ENCODE measurements at places on chromosomes 7 and 10.

DNA sequence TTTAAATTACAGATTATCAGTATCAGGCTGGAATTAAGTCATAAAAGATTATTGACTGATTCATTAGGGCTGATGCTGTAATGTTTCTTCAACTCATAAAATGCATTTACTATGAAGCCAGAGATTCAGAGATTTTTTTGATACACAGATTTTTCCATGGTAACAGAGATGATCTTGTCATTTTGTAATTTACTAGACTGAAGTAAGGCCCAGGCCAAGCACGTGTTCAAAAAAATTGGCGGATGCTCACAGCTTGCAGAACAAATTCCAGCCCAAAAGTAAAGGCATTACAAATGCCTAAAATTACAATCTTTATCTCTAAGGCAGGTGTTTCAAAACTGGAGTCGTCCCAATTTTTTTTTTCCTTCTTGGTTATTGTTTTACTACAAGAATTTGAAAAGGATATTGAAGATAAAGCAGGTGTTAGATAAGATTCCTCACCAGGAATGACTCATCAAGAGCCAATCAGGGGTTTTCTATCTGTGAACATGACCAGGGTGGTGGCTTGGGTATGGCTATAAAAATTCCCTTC is 78.4 kb upstream of the MEOX2 start:
- no peak for DNase-seq

GRCh38 chr7:26370011-26370410 is 78.3 kb downstream of the SNX10 start:
- peak; percentile 47 for DNase-seq

- DNase-seq = no peak
Observed at GRCh38 chr10:104150139-104150538, 28.2 kb downstream of the SFR1 start.

- DNase-seq = no peak
Observed at GRCh38 chr7:64830926-64831325, 36.7 kb downstream of the ZNF138 start.

DNA sequence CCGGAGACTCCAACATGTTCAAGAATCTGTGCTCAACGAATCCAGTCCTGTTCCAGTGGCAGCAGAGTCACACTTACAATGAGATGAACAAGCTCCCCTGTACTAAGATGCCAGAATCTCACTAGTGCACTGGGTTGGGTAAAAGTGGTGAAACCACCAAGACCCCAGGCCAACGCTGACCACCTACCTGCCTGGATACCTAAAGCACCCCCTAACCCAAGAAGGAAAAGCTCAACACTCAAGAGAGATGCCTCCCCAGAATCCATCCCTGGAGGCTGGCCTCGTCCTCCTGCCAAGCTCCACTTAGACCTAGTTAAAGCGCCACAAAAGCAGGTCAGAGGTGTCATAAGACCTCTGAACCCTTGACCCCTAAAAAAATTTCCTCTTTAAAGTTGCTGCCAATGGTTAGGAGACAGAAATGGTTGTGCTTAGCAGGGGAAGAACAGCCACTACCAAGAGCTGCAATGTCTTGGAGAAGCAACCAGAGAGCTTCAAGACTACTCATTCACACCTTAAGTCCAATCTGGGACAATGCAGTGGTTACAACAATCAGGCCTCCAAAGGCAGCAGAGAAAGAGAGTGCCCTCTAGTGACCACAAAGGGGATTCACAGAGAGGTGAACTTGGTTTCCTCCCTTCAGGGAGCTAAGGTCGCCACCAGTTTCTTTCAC is 94.6 kb upstream of the MACROH2A2 start:
- peak; percentile 51 for DNase-seq

DNA sequence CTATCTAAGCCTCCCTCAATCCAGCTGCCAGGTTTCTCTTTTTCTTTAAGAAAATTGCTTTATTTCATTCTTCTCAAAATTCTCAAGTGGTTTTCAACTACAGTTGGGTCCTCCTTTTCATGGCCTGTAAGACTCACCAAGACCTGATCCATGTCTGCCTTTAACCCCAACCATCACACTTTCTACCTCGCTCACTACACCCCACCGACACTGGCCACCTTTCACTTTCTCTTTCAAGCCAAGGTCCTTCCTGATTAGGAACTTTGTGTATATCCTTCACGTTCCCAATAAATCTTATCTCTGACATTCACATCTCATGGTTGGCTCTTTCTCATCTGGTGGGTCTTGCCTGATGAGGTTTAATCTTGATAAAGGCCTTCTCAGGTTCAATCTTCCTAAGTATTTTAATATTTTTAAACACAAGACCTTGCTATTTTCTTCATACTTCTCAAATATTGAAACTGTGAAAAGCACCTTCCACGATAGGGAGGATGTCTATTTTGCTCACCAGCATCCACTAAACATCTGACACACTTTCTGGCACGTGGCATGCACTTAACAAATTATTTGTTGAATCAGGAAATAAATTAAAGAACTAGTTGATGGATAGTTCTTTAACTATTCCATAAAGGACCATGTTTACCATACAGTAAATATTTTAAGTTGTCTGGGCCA is 624.8 kb downstream of the GRID1 start:
- DNase-seq = no peak

- DNase-seq = no peak
Observed at GRCh38 chr10:59283456-59284091, 78.8 kb downstream of the FAM13C start.

- no peak for DNase-seq
Observed at GRCh38 chr7:137891016-137891655, 44.4 kb upstream of the DGKI start.

DNA sequence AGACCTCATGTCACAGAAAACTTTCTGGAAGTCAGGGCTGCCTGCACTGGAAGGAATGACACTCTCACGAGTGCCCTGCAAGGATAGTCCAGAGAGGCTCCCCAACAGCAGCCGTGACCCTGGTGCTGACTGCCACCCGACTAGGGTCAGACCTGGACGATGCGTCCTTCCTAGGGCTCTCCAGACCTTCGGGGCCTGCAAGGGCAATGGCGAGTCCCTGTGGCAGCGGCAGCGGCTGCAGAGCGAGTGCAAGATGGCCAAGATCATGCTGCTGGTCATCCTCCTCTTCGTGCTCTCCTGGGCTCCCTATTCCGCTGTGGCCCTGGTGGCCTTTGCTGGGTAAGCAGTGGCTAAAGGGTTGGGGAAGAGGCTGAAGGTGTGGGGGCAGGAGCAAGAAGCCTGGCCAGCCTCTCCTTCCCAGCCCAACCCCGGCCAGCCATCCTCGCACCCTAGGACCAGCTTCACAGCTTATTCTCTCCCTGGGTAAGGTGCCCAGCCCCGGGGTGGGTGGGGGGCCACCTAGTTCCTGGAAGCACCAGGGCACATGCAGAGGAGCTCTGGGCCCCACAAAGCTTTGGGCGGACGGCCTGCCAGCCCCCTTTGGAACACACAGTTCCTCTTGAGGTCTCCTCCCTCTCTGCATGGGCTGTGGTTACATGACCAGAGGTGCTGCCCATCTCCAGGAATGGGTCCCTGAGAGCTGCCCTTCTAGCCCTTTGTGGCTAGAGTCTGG is 5.5 kb downstream of the OPN4 start:
- no peak for DNase-seq

GRCh38 chr7:70392256-70392876 is 739.6 kb upstream of the GALNT17 start:
- no peak for DNase-seq

DNA sequence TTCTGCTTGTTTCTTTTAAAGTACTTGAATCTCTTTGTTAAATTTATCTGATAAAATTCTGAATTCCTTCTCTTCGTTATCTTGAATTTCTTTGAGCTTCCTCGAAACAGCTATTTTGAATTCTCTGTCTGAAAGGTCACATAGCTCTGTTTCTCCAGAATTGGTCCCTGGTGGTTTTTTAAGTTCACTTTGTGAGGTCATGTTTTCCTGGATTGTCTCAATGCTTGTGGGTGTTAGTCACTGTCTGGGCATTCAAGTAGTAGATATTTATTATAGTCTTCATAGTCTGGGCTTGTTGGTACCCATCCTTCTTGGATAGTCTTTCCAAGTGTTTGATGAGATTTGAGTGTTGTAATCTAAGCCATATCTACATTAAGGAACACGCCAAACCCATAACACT is 1060.6 kb downstream of the LRMDA start:
- no peak for DNase-seq

- no peak for DNase-seq
Observed at GRCh38 chr7:139455789-139456188, 27.7 kb downstream of the KLRG2 start.

GRCh38 chr7:98458090-98458875 is 57.4 kb upstream of the BAIAP2L1 start:
- DNase-seq = no peak

GRCh38 chr7:483656-484355 is 35.8 kb downstream of the PDGFA start:
- no peak for DNase-seq

- DNase-seq = peak; percentile 25
Observed at GRCh38 chr7:65840446-65840845, 32.4 kb upstream of the VKORC1L1 start.

GRCh38 chr10:6154566-6154965 is 48.2 kb upstream of the PFKFB3 start:
- no peak for DNase-seq

DNA sequence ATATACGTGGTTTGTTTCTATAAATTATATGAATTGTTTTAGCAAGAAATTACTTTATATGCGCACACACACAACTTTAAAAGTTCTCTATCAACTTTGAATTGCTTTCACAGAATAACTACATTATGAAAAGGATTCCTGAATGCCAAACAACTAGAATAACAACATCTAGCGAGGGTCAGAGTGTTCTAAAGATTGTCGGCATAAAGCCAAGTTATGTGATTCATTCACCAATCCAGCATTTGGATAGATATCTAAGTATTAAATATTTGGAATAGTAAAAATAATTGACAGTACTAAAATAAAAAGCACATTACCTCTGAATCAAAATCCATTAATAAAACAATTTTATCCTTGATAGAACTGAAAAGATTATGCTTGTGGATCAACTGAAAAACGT is 125.3 kb upstream of the AMPH start:
- no peak for DNase-seq

GRCh38 chr10:71393841-71394475 is 2.8 kb upstream of the CDH23 start:
- DNase-seq = no peak

- DNase-seq = no peak
Observed at GRCh38 chr7:130461272-130461671, 20.5 kb upstream of the CEP41 start.

DNA sequence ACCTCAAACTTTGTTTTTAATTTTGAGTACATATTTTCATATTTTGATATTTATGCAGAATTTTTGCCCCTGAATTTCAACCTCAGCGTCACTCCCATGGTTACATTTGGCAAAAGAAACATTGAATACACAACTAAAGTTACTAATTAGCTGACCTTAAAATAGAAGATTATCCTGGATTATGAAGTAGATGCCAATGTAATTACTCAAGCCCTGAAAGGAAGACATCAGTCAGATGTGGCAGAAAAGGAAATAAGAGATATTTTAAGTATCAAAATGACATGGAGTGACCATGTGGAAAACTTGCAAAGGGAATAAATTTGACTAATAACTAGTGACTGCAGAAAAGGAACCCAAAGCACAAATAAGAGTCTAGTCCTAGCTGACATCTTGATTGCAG is 701.3 kb upstream of the KCND2 start:
- no peak for DNase-seq

DNA sequence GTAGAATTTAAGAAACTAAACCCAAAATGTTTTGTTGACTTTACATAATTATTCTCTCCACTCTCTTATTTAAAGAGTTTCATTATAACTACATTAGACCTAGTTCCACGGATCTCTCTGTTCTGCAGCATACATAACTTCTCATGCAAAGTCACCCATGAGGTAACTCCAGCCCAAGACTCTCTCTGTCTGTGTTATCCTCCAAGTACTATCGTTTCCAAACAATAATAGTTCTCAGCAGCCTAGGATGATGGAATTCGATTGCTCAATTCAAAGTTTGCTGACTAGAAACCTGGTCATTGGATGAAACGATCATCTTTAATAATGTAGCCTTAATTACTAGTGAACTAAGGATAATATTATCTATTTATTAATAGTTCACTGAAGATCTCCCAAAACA is 203.1 kb upstream of the PTN start:
- no peak for DNase-seq

GRCh38 chr7:26413007-26413691 is 121.5 kb downstream of the SNX10 start:
- DNase-seq = no peak

DNA sequence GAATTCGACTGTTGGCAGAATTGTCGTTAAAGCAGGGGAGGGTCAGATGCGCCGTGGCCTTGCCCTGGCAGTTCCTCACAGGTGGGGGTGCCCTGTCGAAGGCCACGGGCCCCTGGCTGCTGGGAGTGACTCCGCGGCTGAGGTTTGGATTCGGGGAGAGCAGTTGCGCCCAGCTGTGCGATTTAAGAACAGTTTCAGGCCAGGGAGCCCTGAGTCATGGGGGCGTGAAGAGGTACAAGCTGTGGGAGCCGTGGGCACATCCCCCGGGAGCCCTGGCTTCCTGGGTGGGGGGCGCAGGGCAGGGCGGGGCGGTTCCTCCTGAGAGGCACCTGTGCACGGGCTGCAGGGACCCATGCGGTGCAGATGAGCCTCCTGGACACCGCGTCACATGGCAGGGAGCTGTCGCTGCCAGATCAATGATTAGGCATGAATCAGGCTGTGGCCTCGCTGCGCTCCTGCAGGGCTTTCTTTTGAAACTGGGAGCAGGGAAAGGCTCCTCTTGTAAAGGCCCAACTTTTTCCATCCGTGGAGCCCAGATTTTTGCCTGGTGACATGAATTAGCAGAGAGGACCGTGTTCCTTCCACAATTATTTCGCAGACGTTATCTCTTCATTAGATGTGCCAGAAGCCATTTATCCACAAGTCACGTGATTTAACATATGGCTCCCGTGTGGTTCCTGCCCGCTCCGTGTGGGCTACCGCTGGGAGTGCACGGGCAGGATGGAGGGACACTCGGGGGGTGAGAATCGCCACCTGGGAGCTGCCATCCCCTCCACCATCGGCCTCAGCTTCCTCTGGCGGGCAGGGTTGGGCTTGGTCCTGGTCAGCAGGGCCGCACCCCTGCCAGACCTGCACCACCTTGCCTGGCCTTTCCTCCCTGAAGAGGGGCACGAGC is 918 bp downstream of the PWWP2B start:
- DNase-seq = peak; percentile 17

DNA sequence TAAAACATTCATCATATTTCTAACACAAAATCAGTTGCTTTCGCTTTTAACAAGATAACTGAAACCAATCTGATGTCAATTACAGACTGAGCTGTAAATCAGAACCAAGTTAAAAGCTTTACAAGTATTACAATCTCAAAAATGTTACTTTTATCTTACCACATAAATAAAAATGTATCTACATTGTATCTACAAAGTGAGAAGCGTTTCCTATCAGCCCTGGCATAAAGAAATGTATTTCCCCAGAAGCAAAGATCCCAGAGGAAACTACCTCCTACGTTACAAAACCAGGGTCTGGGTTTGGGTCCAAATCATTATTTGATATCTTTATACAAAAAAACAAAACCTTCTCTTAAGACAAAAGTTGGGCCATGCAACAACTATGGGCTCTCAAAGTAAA is 2.6 kb downstream of the SMURF1 start:
- DNase-seq = peak; percentile 33

- DNase-seq = no peak
Observed at GRCh38 chr10:125331056-125331455, 170.7 kb upstream of the CTBP2 start.

GRCh38 chr10:62819141-62819920 is 3.2 kb upstream of the EGR2 start:
- DNase-seq = no peak
